ENCODE measurements at places on chromosomes 6 and 20. TPM values are rescaled to one million over a fixed set of nuclear protein-coding genes. Genes with fewer than 3 reads are reported as not detected.

Gene PREX1
- total RNA-seq = 2.4 TPM

Gene CGAS
- 2.7 TPM for total RNA-seq

Gene COL10A1
- total RNA-seq = under 0.01 TPM

Gene HLA-DQB2
- total RNA-seq = not detected

Gene RWDD2A
- total RNA-seq = 3.2 TPM

Gene SDC4
- 48.1 TPM for total RNA-seq

Gene OPRM1
- total RNA-seq = not detected

Gene TMC2
- not detected for total RNA-seq

Gene OR2B6
- not detected for total RNA-seq

Gene MCHR2
- total RNA-seq = not detected

Gene MATN4
- not detected for total RNA-seq

Gene PACSIN1
- 0.09 TPM for total RNA-seq

Gene TMEM244
- not detected for total RNA-seq

Gene BANF2
- total RNA-seq = not detected

Gene RAET1L
- total RNA-seq = not detected

Gene CTCFL
- 0.23 TPM for total RNA-seq

Gene SIRPB2
- total RNA-seq = not detected

Gene DOK5
- total RNA-seq = 9.9 TPM

Gene ERVFRD-1
- not detected for total RNA-seq

Gene SLC17A2
- total RNA-seq = 1.7 TPM

Gene SLC26A8
- not detected for total RNA-seq

Gene ZBTB12
- 2.6 TPM for total RNA-seq

Gene CCN5
- total RNA-seq = 2.1 TPM

Gene C20orf144
- total RNA-seq = not detected

Gene STMND1
- total RNA-seq = not detected

Gene UBE3D
- total RNA-seq = 15.0 TPM

Gene UBD
- not detected for total RNA-seq

Gene RAET1G
- total RNA-seq = 0.82 TPM

Gene MTO1
- 23.7 TPM for total RNA-seq

Gene MBOAT1
- 2.0 TPM for total RNA-seq

Gene TINAG
- total RNA-seq = not detected

Gene PM20D2
- 3.8 TPM for total RNA-seq

Gene TCP11
- total RNA-seq = not detected

Gene SLC13A3
- total RNA-seq = 1.5 TPM

Gene ENPP4
- total RNA-seq = 1.4 TPM

Gene RSPO4
- not detected for total RNA-seq

Gene C6orf136
- total RNA-seq = 5.7 TPM

Gene TMEM170B
- 0.26 TPM for total RNA-seq

Gene LAMP5
- not detected for total RNA-seq

Gene PSORS1C2
- total RNA-seq = not detected

Gene FRS3
- 3.0 TPM for total RNA-seq

Gene PROCR
- 70.1 TPM for total RNA-seq

Gene OGFRL1
- 10.6 TPM for total RNA-seq

Gene HLA-DQA1
- total RNA-seq = not detected

Gene PSMB9
- 11.1 TPM for total RNA-seq

Gene FNDC1
- total RNA-seq = 0.17 TPM

Gene ELOVL2
- total RNA-seq = 0.09 TPM

Gene ADGB
- not detected for total RNA-seq

Gene DUSP15
- total RNA-seq = 0.09 TPM

Gene GGTLC1
- total RNA-seq = not detected

Gene SALL4
- total RNA-seq = 0.09 TPM

Gene SAMD3
- total RNA-seq = 2.8 TPM

Gene DSP
- 1.6 TPM for total RNA-seq

Gene SYNGAP1
- 2.6 TPM for total RNA-seq

Gene NHSL1
- 16.5 TPM for total RNA-seq

Gene AIG1
- 18.0 TPM for total RNA-seq

Gene CST7
- not detected for total RNA-seq
